ENCODE measurements at places on chromosomes 2 and 18.
A peak's percentile ranks its signal among the peaks of the same experiment; 100 is the strongest.

DNA sequence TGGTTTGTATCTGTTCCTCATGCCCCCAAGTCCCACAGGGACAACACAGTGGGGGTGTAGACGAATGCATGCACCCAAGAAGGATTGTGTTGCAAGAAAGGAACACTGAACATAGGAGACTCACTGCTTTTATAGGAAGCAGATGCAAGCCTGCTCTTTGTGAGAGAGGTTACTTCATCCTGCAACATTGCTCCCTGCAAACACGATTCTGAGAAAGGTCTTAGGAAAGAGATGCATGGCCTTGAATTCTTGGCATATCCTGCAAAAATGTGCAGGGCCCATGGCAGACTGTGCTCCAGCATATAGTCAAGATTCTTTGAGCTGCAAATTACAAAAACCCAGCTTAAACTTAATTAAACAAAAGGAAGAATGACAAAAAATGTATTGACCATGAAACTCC lies 312.2 kb upstream of the MGAT5 start:
- DNase-seq = no peak

DNA sequence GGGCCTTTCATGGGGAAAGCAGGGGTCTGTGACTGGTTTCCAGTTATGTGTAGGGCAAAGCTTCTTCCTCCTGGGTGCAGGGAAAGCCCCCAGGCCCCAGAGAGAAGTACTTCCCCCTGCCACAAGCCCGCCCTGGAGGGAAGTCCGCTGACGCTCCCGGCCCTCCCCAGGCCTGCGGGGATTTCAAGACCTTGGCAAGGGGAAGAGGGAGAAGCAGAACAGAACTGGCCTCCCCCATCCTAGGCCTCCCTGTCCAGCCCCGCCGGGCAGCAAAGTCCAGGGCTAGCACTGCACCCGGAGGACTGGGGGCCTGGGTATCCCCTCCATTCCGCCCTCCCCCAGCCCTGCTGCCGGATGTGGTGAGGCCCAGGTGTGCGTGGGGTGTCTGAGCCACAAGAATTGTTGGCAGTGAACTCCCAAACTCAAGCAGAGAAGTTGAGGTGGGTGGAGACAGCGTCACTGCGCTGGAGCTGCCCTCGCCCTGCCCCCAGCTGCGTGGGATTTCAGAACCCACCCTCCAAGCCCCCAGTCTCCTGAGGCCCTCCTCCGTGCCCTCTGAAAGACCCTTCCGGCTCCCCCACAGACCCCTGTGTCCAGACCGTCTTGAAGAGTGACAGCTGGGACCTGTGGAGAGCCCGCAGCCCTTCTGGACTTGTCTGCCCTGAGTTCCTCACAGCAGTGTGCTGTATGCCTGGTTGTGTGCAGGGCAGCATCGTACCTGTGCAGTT lies 1.1 kb upstream of the DUSP2 start:
- DNase-seq = no peak

- no peak for DNase-seq
Measured at GRCh38 chr2:3264010-3264744, 113.4 kb downstream of the EIPR1 start.

- DNase-seq = no peak
Measured at GRCh38 chr2:226818930-226819329, 16.9 kb upstream of the RHBDD1 start.

GRCh38 chr2:176507786-176508185 lies 238.5 kb downstream of the MTX2 start:
- no peak for DNase-seq

DNA sequence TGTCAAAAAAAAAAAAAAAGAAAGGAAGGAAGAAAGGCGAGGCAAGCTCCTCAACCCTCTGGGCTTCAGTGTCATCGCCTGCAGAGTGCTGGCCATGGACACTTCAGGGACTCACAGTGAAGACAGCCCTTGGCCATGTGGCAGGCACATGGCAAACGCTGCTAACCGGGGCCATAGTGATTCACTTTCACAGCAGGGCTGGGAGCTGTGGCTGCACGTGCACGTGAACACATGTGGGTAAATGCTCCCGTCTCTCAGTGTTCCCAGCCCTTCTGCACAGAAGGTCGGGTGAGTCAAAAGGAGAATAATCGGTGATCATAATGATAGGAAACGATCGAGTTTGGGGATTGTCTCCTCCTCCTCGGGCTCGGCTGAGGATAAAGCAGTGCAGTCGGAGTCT lies 46.1 kb upstream of the UBE2F start:
- DNase-seq = no peak

DNA sequence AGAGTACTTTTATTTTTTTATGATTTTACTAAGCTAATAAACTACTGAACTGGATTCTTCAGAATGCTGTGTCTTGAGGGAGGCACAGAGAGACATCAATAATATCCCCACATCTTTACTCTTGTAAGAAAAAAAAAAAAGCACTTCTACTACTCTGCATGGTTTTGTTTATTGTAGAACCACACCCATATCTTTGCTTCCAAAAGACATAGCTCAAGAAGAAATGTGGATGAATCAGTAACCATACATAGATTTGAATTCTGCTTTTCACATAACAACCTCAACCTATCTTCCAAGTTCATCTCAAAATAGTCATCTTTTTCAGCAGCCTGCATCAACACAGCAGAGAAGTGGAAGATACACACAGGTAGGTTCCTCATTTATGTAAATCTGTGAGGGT lies 12.2 kb upstream of the COL5A2 start:
- DNase-seq = no peak

GRCh38 chr2:19648583-19648982 lies 253.2 kb downstream of the TTC32 start:
- DNase-seq = peak; percentile 71

DNA sequence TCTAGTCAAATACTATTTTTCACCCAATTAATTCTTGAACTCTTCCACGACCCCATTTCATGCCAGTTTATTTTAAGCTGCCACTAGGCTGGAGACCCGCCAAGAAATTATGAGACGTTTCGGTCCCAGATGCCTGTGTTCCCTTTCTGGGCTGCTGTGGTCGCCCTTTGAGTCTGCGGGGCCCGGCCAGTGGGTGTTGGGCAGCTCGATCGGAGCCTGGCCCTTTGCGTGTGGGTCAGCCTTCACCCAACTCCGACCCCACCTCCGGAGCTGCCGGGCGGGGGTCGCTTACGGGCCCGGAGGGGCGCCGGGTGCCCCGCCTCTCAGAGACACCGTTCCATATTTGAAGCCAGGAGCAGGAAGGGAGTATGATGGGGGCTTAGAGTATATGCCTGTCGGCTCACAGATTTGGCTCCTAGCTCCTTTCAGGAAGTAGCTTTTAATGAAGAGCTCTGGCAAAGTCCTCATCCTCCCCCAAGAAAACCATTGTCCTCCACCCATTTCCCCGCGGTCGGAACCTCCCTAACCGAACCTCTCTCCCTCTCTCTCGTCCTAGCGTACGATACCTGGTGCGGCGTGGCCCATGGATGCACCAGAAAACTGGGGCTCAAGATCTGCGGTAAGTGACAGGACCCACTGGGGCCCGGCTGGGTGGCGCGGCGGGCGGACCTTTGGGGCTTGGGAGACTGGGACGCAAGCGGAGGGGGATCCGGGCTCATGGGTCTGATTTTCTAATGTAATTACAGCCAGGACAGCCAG lies 5.0 kb downstream of the GAD1 start:
- no peak for DNase-seq

DNA sequence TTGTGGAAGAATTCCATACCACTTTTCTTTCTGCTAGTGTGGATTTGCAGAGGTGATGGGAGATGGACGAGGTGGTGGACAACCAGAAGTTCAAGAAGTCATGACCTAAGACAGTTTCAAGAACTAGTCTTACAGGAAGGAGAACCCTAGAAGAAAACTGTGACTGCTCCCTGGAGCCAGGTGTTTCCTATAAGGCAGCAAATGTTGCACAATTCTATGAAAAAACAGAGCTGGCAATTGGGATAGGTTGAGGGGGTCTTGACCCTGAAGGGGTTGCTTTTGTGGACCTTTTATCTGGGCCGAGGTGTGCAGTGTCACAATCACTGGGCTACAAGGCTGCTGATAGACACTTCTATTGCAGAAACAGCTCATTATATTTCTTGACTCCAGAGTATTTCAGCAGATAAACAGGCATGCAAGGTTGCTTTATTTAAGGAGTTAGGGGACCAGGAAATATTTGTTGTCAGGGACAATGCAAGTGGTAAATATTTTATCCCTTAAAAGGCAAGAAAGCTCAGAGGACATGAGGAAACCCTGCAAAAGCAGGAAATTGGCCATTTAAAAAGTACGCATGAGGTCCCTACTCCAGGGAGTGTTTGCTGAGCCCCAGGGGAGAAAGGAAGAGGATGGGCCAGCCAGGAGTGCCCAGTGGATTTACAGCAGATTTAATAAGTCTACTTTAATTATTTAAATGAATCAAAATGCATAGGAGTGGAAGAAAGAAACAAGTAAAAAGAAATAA lies 22.9 kb downstream of the APCDD1 start:
- DNase-seq = no peak
